CD4-positive, alpha-beta T cell treated with Interleukin-6 at 100 ng/mL for 8 hours (primary cell): ENCODE measurements at places on chromosomes 7 and 10.

DNA sequence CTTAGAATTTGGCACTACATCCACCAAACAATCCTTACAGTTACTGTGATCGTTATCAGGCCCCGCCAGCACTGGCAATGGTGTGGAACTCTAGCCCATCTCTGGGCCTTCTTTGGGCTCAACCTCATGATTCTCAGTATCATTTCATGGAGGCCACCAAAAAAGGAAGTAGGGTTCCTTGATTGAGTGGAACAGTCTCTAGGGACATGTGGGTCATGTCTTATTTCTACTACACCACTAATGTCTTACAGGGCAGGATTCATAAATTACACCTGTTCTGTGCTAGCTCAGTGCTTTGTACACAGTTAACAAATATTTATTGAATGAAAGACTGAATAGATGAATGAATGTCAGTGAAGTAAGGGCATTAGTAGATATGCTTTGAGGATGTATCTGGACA lies 53.9 kb downstream of the AP3M1 start:
- DNase-seq: no peak

DNA sequence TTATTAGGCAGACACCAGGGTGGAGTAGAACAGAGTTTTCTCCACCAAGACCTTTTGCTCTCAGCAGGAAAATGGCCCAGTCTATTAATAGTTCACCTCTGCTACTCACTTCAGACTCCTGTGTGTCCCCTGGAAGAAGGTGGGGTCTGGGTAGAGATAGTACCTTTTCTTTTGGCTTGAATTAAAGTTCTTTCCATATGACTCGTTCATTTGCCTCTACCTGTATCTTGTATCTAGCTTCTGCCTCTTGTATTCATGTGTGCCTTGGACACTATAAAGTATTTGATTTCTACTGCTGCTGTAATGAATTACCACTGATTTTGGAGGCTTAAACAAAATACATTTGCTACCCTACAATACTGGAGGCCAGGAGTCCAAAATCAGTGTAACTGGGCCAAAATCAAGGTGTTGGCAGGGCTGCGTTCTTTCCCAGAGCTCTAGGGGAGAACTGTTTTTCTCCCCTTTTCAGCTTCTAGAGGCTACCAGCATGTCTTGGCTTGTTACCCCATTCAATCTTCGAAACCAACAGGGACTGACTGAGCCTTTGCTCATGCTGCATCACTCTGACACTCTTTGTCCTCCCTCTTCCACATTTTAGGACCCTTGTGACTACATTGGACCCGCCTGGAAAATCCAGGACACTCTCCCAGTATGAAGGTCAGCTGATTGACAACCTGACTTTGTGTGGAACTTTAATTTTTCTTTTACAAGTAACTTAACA lies 155.6 kb upstream of the PRSS58 start:
- DNase-seq: no peak

DNA sequence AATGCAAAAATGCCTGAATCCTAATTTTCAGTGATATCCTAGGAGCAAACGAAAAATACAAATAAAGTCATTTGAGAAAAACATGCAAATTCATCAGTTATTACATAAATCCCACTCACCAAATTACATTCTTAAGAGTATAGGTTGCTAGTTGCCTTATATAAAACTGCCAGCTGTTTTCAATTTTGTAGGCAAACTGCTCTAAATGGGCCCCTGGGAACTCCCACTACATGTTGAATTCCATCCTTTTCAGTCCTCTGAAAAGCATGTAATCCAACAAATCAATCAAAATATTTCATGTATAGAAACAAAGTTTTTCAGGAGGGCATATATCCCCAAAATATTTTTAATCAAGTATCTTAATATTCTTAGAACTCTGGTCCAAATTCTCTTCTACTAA lies 2.1 kb upstream of the JMJD1C start:
- DNase-seq: no peak

DNA sequence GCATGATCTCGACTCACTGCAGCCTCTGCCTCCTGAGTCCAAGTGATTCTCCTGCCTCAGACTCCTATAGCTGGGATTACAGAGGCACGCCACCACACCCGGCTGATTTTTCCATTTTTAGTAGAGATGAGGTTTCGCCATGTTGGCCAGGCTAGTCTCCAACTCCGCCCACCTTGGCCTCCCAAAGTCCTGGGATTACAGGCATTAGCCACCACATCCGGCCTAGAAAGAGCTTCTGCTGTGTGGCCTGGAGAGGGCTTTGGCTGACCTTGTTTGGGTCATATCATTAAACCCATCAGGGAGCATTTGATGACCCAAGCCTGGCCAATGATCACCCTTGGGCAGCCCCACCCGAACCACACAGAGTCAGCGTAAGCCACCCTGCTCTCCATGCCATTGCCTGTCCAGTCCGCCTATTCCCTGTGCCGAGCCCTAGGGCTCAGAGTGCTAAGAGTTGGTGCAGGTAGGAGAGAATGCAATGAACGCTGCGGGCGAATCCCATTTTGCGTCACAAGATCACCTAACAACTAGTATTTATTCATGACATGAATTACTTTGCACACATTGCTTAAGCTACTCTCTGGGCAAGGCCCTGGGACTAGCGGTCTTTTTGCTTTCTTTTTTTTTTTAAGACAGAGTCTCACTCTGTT lies 22.3 kb upstream of the GDI2 start:
- DNase-seq: no peak

- no peak for DNase-seq
Measured at GRCh38 chr10:16520900-16521299, 779 bp downstream of the C1QL3 start.

DNA sequence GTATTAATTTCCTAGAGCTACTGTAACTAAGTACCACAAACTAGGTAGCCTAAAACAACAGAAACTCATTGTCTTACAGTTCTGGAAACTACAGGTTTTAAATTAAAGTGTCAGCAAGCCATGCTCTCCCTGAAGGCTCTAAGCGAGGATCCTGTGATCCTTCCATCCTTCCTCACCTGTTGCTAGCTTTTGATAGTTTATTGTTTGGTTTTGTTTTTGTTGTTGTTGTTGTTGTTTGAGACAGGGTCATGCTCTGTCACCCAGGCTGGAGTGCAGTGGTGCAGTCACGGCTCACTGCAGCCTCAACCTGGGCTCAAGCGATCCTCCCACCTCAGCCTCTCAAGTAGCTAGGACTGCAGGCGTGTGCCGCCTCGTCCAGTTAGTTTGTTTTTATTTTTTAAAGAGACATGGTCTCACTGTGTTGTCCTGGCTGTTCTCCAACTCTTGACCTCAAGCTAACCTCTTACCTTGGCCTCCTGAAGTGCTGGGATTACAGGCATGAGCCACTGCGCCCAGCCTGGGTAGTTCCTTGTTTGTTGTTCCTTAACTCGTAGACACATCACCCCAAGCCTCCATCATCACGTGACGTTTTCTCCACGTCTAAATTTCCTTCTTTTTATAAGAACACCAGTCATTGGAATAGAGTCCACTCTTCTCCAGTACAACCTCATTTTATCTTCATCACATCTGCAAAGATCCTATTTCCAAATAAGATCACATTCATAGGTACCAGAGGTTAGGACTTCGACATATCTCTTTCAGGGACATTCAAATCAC lies 109.1 kb downstream of the AKR1D1 start:
- DNase-seq: no peak

DNA sequence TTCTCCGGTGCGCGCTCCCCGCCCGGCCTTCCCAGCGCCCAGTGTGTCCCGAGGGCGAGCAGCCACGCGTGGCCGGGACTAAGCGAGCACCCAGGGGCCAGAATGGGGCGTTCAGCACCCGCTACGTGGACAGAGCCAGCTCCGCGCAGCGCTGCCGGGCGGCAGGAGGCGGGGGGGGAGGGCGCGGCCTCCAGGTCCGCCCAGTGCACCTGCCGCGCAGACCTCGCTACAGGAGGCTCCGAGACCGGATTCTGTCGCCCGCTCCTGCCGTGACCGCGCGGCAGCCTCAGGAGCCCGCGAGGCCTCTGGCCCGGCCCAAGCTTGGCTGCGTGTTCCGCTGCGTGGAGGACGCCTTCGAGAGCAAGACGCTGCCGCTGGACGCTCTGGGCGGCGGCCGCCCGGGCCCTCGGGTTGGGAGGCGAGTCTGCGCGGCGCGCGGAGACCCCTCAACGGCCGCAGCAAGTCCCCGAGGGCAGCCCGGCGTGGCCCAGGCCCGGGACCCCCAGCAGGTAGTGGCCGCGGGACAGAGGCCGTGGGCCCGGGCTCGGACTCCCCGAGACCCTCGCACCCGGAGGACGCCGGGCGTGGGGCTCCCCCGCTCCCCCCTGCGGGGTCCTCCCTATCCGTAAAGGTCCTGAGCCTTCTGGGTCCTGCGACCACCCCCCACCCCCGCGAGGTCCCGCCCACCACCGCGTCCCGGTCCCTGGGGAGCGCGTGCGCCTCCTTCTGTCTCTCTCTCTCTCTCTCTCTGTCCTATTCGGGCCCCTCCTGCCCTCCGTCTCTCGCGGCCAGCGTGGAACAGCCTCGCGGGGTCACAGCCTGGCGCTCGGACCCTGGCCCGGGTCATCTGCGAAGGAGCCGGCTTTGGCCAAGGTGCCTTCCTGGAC lies 904 bp upstream of the DPYSL4 start:
- DNase-seq: peak; percentile 50

DNA sequence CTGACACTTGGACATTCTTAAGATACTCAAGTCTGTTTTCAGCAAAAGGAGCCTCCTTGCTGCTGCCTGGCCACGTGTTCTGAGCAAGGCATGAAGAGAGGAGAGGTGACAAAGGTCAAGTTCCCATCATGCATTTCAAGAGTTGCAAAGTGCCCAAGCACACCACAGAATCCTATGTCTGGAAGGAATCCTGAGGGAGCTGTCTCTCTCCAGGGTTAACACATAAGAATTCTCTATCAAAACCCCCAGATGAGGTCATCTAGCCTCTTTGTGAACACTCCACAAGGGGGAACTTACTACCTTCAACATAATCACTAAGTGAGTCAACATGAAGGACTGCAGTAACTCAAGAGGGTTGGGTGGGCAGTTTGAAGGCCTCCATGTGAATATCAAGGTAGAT lies 155.5 kb downstream of the RNF216 start:
- DNase-seq: no peak

GRCh38 chr7:99465421-99465768 lies 572 bp downstream of the ATP5MF start:
- no peak for DNase-seq

DNA sequence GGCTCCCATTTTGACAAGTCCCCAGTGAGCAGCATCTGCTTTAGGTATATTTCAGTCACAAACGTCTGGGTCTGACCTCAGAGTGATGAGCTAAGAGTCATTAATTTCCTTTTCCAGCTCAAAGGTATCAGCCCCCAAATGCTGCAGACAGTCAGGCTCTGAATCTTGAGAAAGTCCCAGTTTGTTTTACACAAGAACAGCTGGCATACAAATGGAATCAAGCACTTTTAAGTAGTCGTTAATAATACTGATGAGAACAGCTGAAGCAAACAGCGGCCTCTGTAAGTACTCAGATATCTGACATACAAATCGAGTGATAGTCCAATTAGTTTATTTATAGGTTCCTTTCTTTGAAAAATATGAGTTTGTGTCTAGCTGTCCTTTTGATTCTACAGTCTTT lies 49.4 kb upstream of the MSRB2 start:
- DNase-seq: no peak

DNA sequence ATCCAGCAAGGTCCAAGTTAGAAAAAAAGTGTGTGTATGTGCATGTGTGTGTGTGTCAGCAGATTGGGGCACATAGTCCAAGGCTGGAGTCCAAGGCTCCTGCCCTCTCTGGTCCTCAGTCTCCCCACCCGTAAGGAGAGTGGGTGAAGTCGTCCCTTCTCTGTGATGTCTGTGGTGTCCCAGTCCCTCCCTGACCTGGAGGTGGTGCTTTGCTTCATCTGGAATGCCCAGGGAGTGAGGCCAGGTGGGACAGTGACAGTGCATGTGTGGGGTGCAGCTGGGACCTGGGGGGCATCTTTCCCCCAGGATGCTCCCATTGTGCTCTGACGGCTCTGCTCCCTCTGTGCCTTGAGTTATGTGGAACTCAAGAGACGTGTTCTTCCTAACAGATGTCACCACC lies 18.0 kb downstream of the AQP1 start:
- DNase-seq: no peak

- no peak for DNase-seq
Measured at GRCh38 chr10:100744136-100744986, 1.0 kb upstream of the PAX2 start.

- DNase-seq: no peak
Measured at GRCh38 chr10:102106998-102107397, 13.2 kb downstream of the LDB1 start.

GRCh38 chr10:100621360-100622205 lies 85.8 kb downstream of the HIF1AN start:
- peak; percentile 9 for DNase-seq

DNA sequence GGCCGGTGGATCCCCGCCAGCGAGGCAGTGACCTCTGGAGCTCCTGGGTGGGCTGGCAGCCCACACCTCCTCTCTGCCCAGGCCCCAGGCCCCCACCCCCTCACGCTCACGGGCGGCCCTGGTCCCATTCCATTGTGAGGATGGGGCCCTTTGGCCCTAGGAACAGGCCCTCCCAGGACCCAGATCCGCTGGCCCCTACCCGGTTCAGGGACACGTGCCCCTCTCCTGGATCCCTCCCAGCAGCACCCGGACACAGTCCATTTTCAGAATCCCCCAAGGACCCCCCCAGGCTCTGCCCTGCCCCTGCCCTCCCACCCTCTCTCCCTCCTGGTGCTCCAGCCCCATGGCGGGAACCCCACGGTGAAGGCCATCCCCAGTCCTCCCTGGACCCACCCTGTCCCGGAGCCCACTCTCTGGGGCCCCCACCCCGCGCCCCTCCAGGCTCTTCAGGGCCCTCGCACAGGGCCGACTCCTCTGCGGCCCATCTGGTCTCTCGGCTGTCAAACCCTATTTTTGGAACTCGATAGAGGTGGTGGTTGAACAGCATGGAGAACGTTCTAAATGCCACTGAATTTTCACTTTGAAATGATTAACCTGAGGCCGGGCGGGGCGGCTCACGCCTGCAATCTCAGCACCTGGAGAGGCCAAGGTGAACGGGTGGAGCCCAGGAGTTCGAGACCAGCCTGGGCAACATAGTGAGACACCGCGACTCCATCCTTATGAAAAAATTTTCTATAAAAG lies 8.1 kb downstream of the ADAP1 start:
- DNase-seq: no peak

GRCh38 chr10:106502641-106503040 lies 661.9 kb downstream of the SORCS1 start:
- DNase-seq: no peak

- peak; percentile 94 for DNase-seq
Measured at GRCh38 chr7:150755473-150756099, 18.4 kb downstream of the GIMAP5 start.

DNA sequence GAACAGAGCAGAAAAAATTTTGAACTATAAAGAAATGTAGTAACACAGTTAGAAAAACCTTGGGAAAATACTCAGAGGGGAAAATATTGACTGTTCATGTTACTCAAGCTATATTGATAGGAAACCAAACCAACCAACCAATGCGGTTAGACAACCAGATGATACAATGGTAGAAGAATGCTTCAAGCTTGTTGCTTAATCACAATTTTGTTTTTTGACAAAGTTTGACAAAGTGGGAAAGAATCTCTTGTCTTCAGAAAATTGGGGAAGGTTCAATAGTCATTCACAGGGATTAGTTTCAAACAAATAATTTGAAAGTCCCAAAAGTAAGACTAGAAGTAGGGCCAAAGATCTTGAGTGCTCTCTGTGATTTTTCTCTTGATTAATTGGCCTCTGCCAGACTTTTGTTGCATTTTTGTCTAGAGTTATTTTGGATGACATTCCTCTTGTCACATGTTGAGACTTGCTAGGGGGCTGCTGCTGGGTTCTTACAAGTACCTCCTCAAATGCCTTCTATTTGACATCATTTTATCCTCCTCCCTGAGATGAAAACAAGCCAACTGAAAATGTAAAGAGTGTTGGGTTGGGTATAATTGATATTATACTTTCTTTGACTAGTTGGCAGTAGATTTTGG lies 233.1 kb upstream of the PHYHIPL start:
- no peak for DNase-seq

GRCh38 chr7:150820148-150820547 lies 19.6 kb downstream of the TMEM176A start:
- no peak for DNase-seq
